ENCODE measurements at places on chromosomes 11 and 22.

GRCh38 chr11:67303835-67304411 is 593 bp downstream of the SSH3 start:
- no peak for DNase-seq

- peak; percentile 37 for DNase-seq
Observed at GRCh38 chr11:64060861-64061444, 25.2 kb downstream of the FLRT1 start.

DNA sequence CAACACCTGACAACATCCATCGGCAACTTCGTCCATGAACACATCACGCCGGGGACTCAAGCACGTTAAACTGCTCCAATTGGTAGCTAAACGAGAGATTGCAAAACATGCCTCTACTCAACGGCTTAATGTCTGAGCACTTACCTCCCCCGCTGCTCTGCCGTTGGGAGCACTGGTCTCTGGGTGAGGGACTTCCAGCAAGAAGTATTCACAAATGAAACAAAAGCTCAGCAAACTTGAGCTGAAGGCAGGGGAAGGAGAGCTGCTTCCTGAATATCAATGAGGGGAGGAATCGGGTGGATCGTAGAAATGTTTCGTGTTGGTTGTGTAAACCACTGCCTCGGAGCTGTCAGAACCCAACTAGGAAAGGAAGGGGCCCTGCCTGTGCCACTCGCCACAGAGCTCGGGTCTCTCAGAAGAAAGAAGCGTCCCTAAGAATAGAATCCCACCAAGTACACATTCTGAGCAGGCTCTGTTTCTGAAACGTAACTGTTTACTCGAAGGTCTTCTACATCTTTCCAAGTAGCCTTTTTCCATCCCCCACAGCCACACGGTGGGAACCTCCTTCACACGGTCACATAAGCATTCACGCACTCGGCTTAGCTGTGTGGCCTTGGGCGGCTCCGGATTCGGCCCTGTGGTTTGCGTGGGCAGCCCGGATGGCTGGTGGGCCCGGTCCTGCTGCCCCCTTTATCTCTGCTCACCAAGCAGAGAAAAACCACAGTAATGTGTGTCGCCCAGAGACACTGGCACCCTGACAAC is at the start of gene MLC1:
Gene MLC1, minus strand, starts transcription at position 216 of the 762 bp plus-strand sequence. CDS start 524 bp downstream, outside the sequence.
- no peak for DNase-seq

DNA sequence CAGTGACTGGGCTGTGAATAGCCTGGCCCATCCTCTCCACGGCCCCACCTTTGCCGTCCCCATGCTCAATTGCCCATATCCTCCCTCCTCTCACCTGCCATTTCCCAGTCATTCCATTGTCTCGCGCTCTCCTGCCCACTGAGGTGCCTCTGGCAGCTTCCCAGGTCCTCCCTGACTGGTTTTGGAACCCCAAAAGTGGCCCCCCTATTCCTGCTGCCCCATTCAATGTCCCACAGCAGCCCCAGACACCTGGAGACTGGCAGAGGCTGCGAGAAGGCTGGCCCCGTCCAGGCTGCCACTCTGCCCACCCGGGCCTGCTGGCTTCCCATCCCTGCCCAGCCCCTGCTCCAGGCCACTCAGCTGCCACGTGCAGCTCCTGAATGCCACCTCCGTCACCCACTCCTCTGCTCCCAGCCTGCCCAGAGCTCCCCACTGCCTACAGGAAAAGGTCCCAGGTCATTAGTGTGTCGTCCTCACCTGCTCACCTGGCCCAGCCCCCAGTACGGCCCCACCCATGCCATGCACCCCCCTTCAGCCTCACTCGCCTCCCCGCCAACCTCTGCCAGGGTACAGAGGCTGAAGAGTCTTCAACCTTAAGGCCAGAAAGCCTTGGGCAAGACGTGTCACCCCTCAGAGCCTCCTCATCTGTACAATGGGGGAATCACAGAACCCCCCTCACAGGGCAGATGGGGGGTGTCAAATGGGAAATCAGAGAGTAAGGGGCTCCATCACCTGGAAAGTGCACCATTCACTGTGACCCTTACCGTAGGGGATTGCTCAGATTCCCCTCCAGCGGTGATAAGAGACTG is 37.5 kb downstream of the KCNJ4 start:
- DNase-seq = no peak

DNA sequence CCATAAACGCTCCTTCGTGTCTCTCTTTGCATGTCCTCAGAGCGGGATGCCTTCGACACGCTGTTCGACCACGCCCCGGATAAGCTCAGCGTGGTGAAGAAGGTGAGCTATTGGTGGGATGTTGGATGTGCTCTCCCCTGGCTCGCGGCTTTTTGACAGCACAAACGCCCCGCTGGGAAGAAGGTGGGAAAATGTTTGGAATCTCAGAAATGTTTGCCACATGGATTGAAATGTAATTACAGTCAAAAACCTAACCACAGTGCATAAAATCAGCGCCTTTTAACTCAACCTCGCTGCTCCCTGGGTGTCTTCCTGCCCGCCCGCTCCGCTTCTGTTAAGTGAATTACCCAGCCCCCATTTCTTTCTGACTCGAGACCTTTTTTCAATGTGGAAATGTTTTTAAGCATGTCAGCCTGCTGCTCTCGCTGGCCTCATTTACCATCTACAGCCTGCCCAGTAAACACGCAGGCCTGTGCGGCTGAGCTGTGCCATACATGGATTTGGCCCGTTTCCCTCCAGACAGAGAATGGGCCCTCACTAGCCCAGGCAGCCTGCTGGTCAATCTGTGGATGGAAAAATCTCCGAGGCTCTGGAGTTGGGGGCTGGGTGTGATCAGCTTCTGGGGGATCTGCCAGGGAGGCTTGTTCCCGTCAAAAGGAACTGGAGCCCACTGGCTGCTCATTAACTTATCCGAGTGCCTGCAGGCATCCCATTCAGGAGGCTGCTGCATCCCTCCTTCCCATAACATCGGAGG is 32.7 kb upstream of the PARVG start:
- no peak for DNase-seq

- DNase-seq = no peak
Observed at GRCh38 chr11:128796270-128796669, 70.8 kb downstream of the KCNJ1 start.

DNA sequence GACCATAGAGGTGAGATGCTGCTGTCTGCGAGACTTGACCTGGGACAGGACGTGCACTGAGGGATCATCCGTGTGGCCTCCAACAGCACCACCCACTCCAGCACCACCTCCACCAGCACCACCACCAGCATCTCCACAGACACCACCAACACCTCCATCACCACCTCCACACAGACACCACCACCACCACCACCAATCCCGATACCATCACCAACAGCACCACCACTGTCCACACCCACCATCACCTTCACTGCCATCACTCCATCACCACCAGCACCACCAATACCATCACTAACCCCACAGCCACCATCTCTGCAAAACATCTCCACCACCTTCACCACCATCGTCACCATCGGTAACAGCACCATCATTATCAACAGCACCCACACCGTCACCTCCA is 26.6 kb upstream of the SLC22A12 start:
- DNase-seq = no peak

- DNase-seq = no peak
Observed at GRCh38 chr11:7451952-7452494, 33.3 kb upstream of the OLFML1 start.

DNA sequence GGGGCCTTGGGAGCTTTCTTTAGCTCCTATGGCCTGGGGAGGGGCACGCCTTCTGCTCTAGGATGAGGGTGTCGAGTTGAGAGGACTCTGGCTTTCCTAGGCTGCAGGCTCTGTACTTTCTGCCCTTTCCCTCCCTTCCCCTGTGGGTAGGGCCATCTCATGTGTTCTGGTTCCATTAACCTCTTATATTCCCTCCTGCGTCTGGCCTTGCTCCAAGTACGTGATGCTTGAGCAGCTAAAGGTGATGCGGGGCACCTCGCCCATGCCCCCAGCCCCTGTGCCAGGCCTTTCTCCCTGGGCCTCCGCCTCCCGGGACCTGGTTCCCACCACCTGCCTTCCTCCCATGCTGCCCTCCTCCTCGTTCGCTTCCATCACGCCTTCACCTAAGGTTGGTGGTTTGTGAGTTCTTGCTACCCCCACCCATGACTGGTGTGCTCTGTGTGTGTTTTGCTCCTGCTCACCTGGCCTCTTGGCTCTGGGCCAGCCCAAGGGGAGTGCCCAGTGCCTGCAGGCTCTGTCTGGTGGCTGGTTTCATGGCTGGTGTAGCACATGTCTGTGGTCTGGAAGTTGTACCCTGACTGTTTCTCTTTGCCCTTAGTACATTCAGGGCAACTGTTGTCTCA is 34.1 kb downstream of the PHLDB1 start:
- DNase-seq = no peak

GRCh38 chr22:17117890-17118289 is 3.3 kb downstream of the TMEM121B start:
- no peak for DNase-seq

GRCh38 chr11:62573006-62573591 is 592 bp downstream of the EEF1G start:
- no peak for DNase-seq

- DNase-seq = no peak
Observed at GRCh38 chr11:64298966-64299846, 952 bp upstream of the CATSPERZ start.

DNA sequence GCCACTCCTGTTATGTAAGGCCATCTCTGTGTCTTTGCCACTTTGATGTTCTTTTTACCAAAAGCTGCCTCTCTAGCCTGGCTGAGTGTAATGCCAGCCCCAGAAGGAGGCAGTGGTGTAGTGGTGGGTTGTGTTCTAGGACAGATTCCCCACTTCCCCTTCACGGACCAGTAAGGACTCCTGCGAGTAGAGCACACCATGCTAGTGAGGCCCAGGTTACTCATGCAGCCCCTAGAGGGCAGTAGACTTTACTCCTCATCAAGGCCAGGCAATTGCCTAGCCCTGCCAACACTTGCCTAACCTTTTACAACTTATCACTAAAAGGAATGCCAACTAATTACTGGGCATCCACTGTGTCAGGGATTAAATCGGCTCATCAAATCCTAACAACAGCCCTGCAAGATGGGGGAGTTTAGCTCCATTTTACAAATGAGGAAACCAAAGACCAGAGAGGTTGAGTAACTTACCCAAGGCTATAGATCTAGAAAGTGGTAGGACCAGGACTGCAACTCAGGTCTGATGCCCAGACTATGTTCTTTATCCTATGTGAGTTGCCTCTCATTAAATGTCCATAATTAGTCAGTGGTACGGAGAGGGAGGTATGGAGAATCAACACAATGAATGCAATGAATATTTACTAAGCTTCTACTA is 75.3 kb downstream of the APIP start:
- DNase-seq = no peak
